Hepatocyte (in vitro differentiated cells): ENCODE measurements at places on chromosomes 7 and 10.
A peak's percentile ranks its signal among the peaks of the same experiment; 100 is the strongest.

DNA sequence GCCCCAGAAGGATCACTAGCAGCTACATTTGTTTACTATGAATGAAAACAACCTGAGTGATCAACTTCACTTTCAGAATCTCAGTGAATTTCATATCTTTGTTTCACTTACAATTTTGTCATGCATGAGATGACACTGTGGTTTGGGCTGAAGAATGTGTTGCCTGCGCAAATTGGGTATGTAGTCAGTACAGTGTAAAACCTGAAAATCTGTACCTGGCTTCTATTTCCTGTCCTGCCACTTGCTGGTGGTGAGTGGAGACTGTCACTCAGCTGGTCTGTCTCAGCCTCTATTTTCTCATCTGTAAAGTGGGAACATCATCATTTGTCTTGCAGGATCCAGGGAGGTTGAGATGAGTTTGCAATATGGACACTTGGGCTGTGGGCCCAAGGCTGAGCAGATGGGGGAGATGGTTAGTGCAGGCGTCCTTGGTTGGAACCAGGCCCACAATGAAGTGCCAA lies 118.0 kb downstream of the WDFY4 start:
- no peak for DNase-seq

DNA sequence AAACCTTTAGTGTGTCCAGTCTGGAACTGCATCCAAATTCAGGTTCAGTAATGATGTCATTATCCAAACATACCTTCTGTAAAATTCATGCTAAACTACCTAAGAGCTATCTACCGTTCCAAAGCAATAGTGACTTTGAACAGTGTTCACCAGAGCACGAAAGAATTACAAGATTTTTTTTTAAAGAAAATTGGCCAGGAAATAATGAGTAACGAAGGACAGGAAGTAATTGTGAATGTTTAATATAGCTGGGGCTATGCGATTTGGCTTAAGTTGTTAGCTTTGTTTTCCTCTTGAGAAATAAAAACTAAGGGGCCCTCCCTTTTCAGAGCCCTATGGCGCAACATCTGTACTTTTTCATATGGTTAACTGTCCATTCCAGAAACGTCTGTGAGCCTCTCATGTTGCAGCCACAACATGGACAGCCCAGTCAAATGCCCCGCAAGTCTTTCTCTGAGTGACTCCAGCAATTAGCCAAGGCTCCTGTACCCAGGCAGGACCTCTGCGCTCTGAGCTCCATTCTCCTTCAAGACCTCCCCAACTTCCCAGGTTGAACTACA lies 694 bp upstream of the FAS start:
- peak; percentile 58 for DNase-seq

DNA sequence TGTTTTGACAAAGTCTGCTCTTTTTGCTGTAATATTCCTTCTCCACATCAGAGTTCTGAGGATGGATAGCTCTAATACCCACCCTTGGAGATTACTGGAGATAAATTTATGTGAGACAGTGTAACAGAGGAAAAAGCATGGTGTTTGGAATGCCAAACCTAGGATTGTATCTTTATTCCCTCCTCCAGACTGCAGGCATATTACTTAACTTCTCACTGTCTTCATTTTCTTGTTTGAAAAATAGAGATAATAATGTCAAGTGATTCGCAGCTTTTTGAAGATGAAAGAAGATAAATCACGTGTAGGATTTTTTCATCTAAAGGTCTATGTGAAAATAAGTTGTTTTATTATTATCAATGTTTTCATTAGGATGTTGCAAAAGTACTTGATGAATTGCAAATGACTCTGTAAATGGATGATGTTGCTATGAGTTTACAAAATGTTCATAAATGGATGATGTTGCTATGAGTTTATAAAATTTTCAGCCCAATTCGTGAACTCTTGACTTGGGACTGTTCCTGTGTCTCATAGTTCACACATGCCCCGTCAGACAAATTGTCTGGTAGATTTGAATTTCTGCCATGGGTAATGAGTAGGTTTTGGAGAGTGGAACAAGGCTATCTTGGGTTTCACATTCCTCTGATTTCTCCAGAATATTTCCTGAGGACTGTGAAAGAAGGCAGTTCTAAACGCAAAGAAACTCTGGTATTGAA lies 113.1 kb upstream of the IGFBP3 start:
- no peak for DNase-seq

GRCh38 chr7:66267249-66267648 lies 62.1 kb downstream of the TPST1 start:
- DNase-seq = peak; percentile 23

DNA sequence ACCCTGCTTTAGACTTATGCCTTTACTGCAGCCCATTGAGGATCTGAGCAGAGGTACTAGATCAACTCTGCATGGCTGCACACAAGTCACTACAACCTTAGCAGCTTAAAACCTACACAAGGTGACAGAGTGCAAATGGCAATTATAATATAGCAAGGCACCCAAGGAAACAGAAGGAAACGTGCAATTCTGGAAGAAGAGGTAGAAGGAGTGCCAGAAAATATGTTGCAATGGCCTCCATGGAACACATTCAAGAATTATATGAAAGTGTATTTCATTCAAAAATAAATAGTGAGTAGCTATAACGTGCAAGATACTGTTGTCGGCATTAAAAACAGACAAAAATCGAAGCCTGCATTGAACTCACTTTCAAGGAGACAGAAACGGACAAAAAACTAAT lies 2.9 kb upstream of the AKR1C8 start:
- DNase-seq = no peak

GRCh38 chr10:96263176-96263575 lies 8.2 kb downstream of the BLNK start:
- DNase-seq = no peak

DNA sequence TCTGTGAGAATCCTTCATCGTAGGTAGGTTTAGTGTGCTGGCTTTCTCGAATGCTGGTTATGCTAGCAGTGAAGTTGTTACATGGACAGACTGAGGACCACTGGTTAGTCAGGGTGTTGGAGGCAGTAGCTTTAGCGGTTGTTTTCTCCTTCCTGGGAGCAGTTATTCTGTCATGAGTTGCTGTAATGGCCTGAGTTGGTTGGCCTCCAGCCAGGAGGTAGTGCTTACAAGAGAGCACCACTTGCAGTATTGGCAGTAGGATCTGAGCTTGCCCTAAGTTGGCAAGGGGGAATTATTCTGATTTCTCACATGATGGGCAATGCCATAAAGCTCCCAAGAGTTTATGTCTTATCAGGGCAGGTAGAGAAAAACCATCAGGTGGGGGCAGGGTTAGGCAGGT lies 58.0 kb downstream of the IPMK start:
- no peak for DNase-seq

GRCh38 chr7:51298912-51299311 lies 17.7 kb downstream of the COBL start:
- no peak for DNase-seq

DNA sequence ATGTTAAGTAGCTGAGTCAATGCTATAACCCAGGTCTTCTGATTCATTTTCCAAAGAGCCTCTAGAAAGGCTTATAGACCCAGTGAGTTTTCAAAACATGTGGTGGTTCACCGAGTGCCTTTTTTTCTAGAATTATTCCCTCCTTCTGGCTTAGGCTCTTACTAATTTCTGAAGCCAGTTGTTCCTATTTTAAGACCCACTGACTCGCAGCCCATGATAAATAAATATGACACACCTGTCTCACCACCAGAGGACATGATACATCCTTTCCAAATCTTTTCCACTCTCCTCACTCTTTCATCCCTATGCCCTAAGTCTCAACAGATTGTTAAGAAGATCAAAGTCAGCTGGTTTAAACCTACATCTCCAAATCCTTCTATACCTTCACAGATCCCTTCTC lies 126.0 kb upstream of the WNT16 start:
- DNase-seq = no peak
